ENCODE measurements at places on chromosomes 3 and 15.

GRCh38 chr3:62368705-62369475 lies 4.5 kb downstream of the FEZF2 start:
- DNase-seq = no peak

DNA sequence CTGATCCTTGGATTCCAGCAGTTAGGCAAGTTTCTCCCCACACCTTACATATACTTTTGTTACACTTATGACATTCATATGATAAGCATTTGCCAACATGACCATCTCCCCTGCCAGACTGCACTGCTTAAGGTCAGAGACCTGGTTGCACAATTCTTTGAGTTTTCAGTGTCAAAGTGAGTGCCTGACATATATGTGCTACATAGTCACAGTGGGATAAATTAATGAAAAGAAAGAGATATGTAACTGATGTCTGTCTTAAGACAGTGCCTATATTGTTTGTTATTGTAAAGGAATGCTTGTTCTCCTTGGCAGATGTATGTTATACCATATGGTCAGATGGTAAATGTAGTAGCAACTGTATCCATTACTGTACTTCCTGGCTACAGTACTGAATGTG lies 3.5 kb upstream of the DCUN1D1 start:
- no peak for DNase-seq

DNA sequence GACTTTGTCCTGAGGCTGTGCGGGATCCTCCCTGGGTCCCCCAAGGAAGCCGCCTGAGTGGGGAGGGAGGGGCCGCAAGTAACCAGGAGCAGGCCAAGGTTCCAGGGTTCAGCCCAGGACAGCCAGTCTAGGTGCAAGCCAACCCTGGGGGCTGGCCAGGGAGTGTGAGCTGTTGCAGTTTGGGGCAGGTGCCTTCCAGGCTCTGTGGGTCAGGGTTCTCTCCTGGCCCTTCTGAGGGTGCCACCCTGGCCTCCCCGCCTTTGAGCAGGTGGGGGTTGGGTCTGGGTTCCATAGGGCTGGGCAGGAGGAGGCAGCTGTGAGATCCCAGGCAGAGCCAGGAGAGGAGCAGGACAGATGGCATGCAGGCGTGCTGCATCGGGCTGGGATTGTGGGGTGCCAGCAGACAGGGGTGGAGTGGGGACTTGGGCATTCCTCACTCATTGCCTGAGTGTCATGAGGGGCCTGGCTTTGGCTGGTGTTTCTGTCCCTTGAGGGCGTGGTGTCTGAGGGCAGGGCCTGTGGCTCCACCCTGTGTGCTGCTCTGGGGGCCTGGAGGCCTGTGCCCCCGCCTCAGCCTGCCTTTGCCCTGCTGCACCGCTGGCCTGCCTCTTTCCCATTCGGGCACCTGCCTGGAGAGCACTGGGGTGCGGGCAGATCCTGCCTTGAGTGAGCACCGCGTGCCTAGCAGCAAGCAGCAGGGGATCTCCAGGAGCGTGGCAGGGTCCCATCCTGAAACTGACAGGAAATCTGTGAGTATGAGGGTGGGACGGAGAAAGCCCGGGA lies 18.4 kb downstream of the KLF13 start:
- peak; percentile 74 for DNase-seq

DNA sequence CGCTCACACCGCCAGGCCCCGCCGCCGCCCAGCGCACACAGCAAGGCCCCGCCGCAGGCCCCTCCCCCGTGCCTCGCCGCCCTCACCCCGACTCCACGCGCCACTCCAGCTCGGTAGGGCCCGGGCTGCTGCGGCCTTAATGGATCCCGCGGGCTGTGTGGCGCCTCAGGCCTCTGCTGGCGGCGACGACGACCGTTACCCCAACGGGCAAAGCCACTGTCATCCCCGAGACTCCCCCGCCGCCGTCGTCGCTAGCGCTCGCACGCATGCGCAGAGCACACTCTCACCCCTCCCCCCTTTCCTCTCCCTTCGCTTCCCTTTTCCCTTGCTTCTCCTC lies at the start of gene MSL2:
Gene MSL2 (minus strand): TSS at position 272 of the 337 bp plus-strand sequence. CDS start 1,222 bp downstream, outside the sequence.
- no peak for DNase-seq

DNA sequence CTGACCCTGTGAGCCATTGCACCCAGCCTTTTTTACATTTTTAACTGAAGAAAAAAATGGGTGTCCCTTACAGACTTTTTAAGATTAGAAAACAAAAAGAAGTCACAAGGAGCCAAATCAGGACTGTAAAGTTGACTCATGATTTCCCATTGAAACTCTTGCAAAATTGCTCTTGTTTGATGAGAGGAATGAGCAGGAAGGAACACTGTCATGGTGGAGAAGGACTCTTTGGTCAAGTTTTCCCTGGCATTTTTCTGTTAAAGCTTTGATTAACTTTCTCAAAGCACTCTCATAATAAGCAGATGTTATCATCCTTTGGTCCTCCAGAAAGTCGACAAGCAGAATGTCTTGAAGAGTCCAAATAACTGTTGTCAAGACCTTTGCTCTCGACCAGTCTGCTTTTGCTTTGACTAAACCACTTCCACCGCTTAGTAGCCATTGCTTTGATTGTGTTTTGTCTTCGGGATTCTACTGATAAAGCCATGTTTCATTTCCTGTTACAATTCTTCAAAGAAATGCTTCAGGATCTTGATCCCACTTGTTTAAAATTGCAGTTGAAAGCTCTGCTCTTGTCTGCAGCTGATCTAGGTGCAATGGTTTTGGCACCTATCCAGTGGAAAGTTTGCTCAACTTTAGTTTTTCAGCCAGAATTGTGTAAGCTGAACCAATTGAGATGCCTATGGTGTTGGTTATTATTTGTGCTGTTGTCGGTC lies 369.4 kb downstream of the MAGI1 start:
- no peak for DNase-seq

- DNase-seq = no peak
These were observed 43.9 kb downstream of the SEMA3G start for GRCh38 chr3:52401021-52401420.

DNA sequence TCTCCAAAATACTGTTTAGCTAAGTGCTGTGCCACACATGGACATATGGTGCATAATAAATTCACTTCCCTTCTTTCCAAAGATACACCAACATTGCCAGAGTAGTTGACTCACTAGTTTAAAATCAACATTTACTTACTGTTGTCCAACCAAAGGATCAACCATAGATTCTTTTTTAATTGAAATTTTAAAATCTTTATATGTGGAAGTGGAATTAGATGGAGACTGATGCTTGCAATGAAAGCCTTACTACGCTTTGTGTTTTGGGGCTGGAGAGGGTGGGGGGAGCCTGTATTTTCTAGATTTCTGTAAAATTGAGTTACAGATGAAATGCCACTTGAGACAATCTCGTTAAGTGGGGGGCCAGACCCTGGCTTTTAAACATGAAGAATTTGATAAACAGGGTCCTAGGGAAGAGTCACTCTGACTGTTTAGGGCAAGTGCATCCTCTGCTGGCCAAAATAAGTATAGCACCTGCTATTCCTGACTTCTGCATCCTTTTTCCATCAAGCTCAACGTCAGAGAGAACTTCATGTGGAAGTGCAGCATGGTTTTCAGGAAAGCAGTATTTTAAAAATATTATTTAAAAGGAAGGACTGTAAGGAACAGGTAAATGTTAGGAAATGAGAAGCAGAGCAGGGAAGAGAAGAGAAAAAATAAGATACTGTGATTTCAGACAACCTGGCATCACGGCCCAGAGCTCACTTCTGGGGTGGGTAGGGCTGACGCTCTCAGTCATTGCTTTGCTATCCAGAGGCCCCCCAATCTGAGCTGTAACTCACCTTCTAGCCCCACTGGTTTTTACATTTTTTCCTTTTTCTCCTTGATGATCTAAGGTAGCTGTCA lies 76.7 kb downstream of the BOC start:
- DNase-seq = peak; percentile 62

DNA sequence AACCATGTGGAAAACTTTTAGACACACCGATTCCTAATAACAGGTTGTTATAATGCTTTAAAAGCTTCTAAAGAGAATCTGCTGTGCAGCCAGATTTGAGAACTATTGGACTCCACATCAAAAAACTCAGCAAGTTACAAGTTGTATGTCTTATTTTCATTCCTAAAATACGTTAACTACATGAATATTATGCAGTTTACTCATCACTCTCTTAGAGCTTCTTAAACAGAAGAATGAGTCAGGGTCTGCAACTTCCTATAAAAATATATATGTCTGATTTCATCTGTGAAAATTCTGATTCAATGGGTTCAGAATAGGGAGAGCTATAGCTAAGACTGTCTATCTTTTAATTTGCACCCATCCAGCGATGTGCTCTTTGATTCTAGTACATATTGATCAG lies 244.2 kb upstream of the EPHA3 start:
- no peak for DNase-seq
